ENCODE measurements at places on chromosomes 16 and 17. TPM values are rescaled to one million over a fixed set of nuclear protein-coding genes. Genes with fewer than 3 reads are reported as not detected.

Gene TPSB2
- 11.0 TPM for polyA plus RNA-seq

Gene EME1
- polyA plus RNA-seq: 1.2 TPM

Gene ENPP7
- polyA plus RNA-seq: not detected

Gene MT1E
- polyA plus RNA-seq: 358 TPM

Gene FNDC8
- polyA plus RNA-seq: not detected

Gene SLC4A1
- polyA plus RNA-seq: not detected

Gene CD300LB
- 0.38 TPM for polyA plus RNA-seq

Gene ALOX15
- polyA plus RNA-seq: not detected

Gene NOD2
- polyA plus RNA-seq: 0.23 TPM

Gene TNP2
- not detected for polyA plus RNA-seq

Gene TMEM235
- polyA plus RNA-seq: not detected

Gene FBXL16
- not detected for polyA plus RNA-seq

Gene SLC38A8
- polyA plus RNA-seq: not detected

Gene KCNG4
- not detected for polyA plus RNA-seq

Gene PIK3R6
- polyA plus RNA-seq: 0.69 TPM

Gene SPN
- polyA plus RNA-seq: 0.60 TPM

Gene CD300C
- 1.1 TPM for polyA plus RNA-seq

Gene PRR29
- not detected for polyA plus RNA-seq

Gene DHODH
- 3.7 TPM for polyA plus RNA-seq

Gene COA3
- 295 TPM for polyA plus RNA-seq

Gene NDUFAF8
- polyA plus RNA-seq: 19.7 TPM

Gene KCTD19
- not detected for polyA plus RNA-seq

Gene TAC4
- polyA plus RNA-seq: not detected

Gene CCL7
- polyA plus RNA-seq: 0.13 TPM
